Naive thymus-derived CD4-positive, alpha-beta T cell (primary cell): ENCODE measurements at places on chromosomes 2 and 18. TPM values are rescaled to one million over a fixed set of nuclear protein-coding genes. Genes with fewer than 3 reads are reported as not detected.

- DNase-seq = no peak
Measured at GRCh38 chr2:135904341-135904989, 28.2 kb upstream of the MCM6 start.

DNA sequence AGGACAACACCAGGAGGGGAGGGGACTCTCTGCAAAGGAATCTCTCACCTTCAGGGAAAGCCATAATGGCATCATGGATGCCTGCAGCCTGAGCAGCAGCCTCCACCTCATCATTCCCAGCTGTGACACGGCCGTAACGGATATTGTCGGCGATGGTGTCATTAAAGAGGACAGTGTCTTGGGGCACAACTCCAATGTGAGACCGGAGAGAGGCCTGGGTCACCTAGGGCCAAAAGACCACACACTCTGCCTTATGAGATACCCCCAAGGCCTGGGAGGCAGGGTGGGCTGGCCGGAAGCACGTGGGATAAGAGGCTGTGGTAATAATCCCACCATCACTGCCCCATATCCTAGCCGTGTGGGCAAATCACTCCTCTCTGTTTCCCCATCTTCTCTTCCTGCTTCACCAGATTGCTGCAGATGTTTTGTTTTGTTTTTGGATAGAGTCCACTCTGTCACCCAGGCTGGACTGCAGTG is 4.3 kb downstream of the ZFAND2B start:
- DNase-seq = no peak

Gene DES
- 1.5 TPM for total RNA-seq

GRCh38 chr2:155223781-155224406 is 525.4 kb downstream of the KCNJ3 start:
- no peak for DNase-seq

- DNase-seq = no peak
Measured at GRCh38 chr2:118374974-118375755, 286.9 kb downstream of the INSIG2 start.

Gene B3GNT7
- 0.24 TPM for total RNA-seq

GRCh38 chr2:195044801-195045200 is 612.2 kb upstream of the SLC39A10 start:
- no peak for DNase-seq

DNA sequence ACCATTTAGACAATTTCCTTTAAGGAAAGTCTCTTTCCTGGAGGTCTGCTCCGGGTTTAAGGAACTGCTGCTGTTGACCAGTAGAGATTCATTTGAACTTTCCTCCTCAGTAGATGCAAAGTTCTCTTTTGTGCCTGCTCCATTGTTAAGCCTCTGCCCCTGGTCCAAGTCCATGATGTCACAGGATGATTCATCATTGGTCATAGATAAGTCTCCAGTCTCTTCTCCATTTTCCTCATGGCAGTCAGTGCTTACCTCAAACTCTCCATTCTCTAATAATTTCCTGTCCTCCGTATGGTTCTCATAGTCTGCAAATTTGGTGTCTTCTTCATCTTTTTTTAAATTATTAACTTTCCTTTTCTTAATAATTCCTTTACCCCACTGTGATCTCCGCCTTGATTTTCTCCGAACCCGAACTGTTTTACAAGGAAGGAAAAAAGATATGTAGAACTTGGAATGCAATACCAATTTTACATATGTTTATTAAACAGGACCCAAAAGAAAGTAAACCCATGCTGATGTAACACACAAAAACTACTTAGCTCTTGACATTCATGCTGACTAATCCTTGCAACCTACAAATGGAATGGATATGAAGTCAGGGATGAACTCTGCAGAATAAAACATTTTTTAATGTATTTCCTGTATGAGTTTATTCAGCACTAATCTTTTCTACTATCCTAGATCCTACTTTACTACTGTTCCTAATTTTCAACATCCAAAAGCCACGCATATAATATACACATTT is 169.1 kb downstream of the ATAD2B start:
- no peak for DNase-seq

DNA sequence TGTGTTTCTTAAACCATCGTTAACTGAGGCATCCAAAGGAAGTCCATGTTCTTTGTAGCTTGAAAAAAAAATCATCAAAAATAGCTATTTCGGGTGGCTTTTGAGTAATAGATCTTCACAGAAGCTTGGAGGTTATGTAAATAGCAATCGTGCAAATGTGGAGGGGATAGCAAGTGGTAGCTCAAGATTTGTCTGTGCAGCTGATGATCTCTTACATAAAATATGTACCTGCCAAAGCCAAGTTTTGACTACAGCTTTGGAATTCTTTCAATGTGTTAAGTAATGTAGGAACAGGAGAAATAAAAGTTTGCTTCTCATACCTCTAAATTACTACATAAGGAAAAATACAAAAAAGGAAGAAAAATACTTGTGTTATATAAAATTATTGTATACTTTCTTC is 1432.0 kb downstream of the DPP10 start:
- no peak for DNase-seq

Gene SF3B6
- total RNA-seq = 87.5 and 100 TPM in 2 replicates

GRCh38 chr2:201947287-201947686 is 86.4 kb upstream of the FZD7 start:
- no peak for DNase-seq

GRCh38 chr2:55399815-55400214 is 19.8 kb downstream of the CCDC88A start:
- no peak for DNase-seq
